ENCODE measurements at places on chromosomes 11 and 22. TPM values are rescaled to one million over a fixed set of nuclear protein-coding genes. Genes with fewer than 3 reads are reported as not detected.

GRCh38 chr11:8760896-8761295, 78.3 kb downstream of the RPL27A start:
- H3K4me1 ChIP-seq = peaks cover 33% of the 10 kb centered on the region
- no peaks in the 10 kb centered on the region for H3K36me3 ChIP-seq
- no peak for DNase-seq
- peak overlapping the region; percentile 78 for H3K27ac ChIP-seq

- H3K27me3 ChIP-seq = no peaks in the 10 kb centered on the region
- H3K4me3 ChIP-seq = no peak overlapping the region
- no peak for DNase-seq
Observed at GRCh38 chr11:66951927-66952337, 6.3 kb downstream of the PC start.

The SLC22A12 gene
- not detected for total RNA-seq

The CABP4 gene
- total RNA-seq = 0.67 TPM

The F2 gene
- not detected for total RNA-seq

GRCh38 chr11:63680834-63681320, 423 bp upstream of the RTN3 start:
- peaks cover 18% of the 10 kb centered on the region for H3K4me1 ChIP-seq
- peak overlapping the region; percentile 96 for H3K4me3 ChIP-seq
- peak overlapping the region; percentile 96 for H3K27ac ChIP-seq
- no peaks in the 10 kb centered on the region for H3K36me3 ChIP-seq

DNA sequence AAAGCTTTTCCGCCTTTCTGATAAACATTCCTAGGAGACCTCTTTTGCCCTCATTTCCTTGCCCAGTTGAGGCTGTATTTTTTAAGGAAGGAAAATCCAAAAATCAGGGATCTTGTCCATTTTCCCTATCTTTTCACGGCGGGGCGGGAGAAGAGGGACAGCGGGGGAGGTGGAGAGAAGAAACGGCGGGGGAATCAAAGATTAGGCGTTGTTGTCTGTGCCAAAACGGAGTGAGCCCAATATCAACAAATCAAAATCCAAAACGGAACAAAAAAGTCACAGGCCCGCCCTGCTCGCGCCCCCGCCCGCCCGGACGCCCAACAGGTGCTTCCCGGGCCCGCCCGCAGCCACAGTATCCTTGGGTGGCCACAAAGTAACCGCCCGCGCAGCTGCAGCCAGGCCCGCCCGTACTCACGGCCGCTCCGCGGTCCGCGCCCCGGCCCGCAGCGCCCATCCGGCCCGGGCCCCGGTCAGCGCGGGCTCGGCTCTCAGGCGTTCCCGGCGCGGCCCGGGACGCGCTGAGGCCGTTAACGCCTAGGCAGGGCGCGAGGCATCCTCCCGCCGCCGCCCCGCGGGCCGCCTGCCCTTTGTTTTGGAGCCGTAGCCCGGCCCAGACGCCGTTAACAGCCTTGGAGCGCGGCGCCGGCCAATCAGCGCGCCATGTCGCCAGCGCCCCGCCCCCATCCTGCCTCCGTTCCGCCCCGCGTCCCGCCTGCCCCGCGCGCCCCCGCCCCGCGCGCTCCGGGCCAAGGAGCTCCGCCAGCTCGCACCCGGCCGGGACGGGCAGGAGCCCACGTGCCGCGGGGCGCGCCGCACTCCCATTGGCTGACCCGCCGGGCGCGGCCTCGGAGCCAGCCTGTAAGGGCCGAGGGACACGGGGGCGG, at the start of gene YPEL1:
YPEL1 (minus strand) TSS at position 595 of the 884 bp plus-strand sequence. CDS start 25,050 bp downstream, outside the sequence.
- peaks cover 8% of the 10 kb centered on the region for H3K4me1 ChIP-seq
- peak; percentile 96 for DNase-seq
- no peaks in the 10 kb centered on the region for H3K27me3 ChIP-seq
- no peaks in the 10 kb centered on the region for H3K36me3 ChIP-seq

- no peak for DNase-seq
- no peaks in the 10 kb centered on the region for H3K36me3 ChIP-seq
- no peaks in the 10 kb centered on the region for H3K27me3 ChIP-seq
Observed at GRCh38 chr22:20316217-20316843, 3.5 kb downstream of the DGCR6L start.

DNA sequence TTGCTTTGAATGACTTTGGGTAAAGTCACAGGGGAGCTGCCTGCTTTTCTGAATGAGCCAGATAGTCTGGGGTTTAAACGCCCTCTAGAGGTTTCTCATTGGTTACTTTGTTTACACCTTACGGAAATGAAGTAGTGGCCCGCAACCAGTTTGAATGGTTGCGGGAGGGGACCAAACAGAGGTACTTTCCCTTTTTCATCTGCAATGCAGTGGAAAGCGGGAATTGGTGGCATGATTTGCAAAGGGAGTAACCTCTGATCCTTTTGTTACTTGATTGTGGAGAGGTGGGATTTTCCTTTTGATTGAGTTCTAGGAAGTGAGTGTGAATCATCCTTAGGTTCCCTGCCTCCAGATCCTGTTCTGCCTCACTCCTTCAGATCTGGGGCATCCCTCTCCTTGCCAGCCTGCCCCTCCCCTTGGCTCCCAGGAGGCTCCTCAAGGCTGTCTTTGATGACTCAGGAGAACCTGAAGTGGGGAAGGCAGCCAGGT, 15.9 kb upstream of the GLYATL1 start:
- no peaks in the 10 kb centered on the region for H3K27me3 ChIP-seq
- no peak overlapping the region for H3K4me3 ChIP-seq
- DNase-seq = no peak
- H3K4me1 ChIP-seq = no peaks in the 10 kb centered on the region
- no peak overlapping the region for H3K27ac ChIP-seq

The RBMXL2 gene
- not detected for total RNA-seq

DNA sequence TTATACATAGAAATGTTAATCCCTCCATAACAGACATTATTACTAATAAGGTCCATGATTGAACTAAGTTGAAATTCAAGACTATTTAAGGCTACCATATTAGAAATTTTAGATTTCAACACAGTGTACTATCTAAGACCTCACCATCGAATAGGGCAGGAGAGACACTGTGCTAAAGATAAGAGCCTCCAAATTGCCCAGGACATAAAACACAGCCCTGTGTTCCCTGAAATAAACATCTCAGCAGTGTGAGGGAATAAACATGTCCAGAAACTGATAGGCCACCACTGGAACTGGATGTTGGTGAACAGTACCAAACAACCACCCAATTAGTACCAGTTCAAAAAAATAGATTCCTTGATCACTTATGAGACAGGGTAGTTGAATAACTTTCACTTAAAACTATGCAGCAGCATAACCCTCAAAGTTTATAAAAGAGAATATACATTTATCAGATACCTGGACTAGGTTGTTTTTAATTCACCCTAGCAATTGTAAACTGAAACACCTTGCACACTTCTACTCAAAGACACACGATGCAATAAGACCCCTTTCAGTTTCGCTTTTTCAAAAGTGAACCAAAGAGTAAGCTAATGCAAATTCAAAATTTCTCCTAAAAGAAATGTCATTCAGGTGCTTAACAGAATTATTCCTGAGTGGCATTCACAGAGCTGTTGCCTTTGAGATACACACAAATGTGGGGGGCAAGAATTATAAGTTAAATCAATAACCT, 34.3 kb downstream of the USP28 start:
- DNase-seq = no peak
- H3K36me3 ChIP-seq = no peaks in the 10 kb centered on the region
- H3K27me3 ChIP-seq = no peaks in the 10 kb centered on the region
- no peaks in the 10 kb centered on the region for H3K4me1 ChIP-seq

The SLN gene
- total RNA-seq = 2.0 TPM

- no peaks in the 10 kb centered on the region for H3K4me1 ChIP-seq
- H3K27ac ChIP-seq = no peak overlapping the region
- peaks cover 2% of the 10 kb centered on the region for H3K36me3 ChIP-seq
- no peak for DNase-seq
- H3K4me3 ChIP-seq = no peak overlapping the region
Observed at GRCh38 chr11:23509023-23509422, 648.7 kb upstream of the CCDC179 start.

The ZBTB16 gene
- total RNA-seq = 302 TPM

GRCh38 chr11:103985041-103985440, 51.4 kb upstream of the DDI1 start:
- no peak for DNase-seq
- no peaks in the 10 kb centered on the region for H3K36me3 ChIP-seq
- H3K27me3 ChIP-seq = no peaks in the 10 kb centered on the region
- no peaks in the 10 kb centered on the region for H3K4me1 ChIP-seq
- no peak overlapping the region for H3K4me3 ChIP-seq

GRCh38 chr11:104060820-104061219, 24.4 kb downstream of the DDI1 start:
- no peaks in the 10 kb centered on the region for H3K36me3 ChIP-seq
- H3K4me3 ChIP-seq = no peak overlapping the region
- no peaks in the 10 kb centered on the region for H3K4me1 ChIP-seq
- H3K27ac ChIP-seq = no peak overlapping the region

The BAD gene
- 61.5 TPM for total RNA-seq

The B4GALNT4 gene
- total RNA-seq = 39.7 TPM

- peaks cover 9% of the 10 kb centered on the region for H3K4me1 ChIP-seq
- H3K4me3 ChIP-seq = peak overlapping the region; percentile 84
- DNase-seq = no peak
- H3K27ac ChIP-seq = peak overlapping the region; percentile 89
Observed at GRCh38 chr22:25448435-25449051, 115.9 kb upstream of the GRK3 start.

DNA sequence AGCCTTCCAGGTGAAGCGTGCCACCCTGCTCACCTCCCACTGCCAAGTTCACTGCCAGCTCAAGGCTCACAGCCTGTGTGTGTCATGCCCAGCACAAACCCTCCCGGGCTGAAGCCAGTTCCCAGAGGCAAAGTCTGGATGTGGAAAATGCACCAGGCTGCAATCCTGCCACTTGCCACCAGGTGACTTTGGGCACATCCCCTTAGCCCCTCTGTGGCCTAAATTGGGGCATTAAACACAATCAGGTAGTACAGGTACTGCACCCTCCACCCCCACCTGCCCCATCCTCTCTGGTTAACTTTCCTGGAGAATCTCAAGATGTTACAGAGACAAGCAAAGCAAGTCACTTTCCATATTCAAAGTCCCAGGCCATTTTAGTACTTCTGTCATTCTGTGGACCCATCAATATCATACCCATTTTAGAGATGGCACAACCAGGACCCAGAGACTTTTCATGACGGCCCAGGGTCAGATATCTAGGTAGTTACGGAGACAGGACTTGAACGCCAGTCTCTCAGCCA, 1.8 kb upstream of the RASD2 start:
- no peaks in the 10 kb centered on the region for H3K36me3 ChIP-seq
- no peak for DNase-seq
- no peak overlapping the region for H3K27ac ChIP-seq
- H3K4me1 ChIP-seq = peaks cover 8% of the 10 kb centered on the region
- H3K4me3 ChIP-seq = no peak overlapping the region

GRCh38 chr22:46471901-46472721, 65.3 kb downstream of the CELSR1 start:
- no peaks in the 10 kb centered on the region for H3K4me1 ChIP-seq
- no peaks in the 10 kb centered on the region for H3K27me3 ChIP-seq
- no peak overlapping the region for H3K27ac ChIP-seq
- H3K36me3 ChIP-seq = no peaks in the 10 kb centered on the region
- no peak for DNase-seq
- H3K4me3 ChIP-seq = no peak overlapping the region

The AMOTL1 gene
- 60.9 TPM for total RNA-seq

The TYR gene
- not detected for total RNA-seq

The GP1BB gene
- total RNA-seq = not detected

The ESAM gene
- total RNA-seq = 30.6 TPM

- no peak overlapping the region for H3K27ac ChIP-seq
- no peaks in the 10 kb centered on the region for H3K27me3 ChIP-seq
Observed at GRCh38 chr11:11449327-11449726, 96.3 kb upstream of the CSNK2A3 start.

The ZNF143 gene
- 43.5 TPM for total RNA-seq

- no peaks in the 10 kb centered on the region for H3K36me3 ChIP-seq
- H3K4me3 ChIP-seq = no peak overlapping the region
- DNase-seq = no peak
- no peaks in the 10 kb centered on the region for H3K27me3 ChIP-seq
- H3K4me1 ChIP-seq = no peaks in the 10 kb centered on the region
- no peak overlapping the region for H3K27ac ChIP-seq
Observed at GRCh38 chr11:110075847-110076208, 17.4 kb upstream of the ZC3H12C start.

The YPEL1 gene
- total RNA-seq = 2.3 TPM

DNA sequence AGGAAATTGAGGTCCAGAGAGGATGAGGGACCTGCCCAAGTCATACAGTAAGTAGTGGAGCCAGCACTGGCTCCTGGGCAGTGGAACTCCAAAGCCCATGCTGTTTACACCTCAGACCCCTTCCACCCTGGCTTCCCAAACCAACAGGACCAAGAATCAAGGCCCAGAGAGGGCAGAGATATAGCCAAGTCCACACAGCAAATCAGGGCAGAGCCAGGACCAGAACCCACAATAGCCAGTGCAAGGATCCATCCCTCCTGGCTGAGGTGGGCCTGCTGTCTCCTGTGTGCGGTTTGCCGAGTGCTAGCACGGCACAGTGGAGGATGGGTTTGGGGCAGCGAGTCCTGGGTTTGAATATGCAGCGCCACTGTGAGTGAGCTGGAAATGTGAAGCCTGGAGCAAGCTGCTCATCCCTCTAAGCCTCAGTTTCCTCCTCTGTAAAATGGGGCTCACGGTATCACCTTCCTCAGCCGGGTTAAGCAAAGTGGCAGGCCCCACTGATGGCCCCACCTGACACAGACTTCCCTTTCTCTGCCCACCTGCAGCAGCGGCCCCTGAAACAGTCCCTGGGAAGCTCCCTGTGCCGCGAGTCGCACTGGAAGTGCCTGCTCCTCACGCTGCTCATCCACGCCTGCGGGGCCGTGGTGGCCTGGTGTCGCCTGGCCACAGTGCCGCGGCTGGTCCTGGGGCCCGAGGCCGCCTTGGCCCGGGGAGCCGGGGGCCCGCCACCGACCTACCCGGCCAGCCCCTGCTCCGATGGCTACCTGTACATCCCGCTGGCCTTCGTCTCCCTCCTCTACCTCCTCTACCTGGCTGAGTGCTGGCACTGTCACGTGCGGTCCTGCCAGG, 2.3 kb downstream of the TMEM151A start:
- H3K27ac ChIP-seq = no peak overlapping the region
- no peak overlapping the region for H3K4me3 ChIP-seq
- DNase-seq = no peak

DNA sequence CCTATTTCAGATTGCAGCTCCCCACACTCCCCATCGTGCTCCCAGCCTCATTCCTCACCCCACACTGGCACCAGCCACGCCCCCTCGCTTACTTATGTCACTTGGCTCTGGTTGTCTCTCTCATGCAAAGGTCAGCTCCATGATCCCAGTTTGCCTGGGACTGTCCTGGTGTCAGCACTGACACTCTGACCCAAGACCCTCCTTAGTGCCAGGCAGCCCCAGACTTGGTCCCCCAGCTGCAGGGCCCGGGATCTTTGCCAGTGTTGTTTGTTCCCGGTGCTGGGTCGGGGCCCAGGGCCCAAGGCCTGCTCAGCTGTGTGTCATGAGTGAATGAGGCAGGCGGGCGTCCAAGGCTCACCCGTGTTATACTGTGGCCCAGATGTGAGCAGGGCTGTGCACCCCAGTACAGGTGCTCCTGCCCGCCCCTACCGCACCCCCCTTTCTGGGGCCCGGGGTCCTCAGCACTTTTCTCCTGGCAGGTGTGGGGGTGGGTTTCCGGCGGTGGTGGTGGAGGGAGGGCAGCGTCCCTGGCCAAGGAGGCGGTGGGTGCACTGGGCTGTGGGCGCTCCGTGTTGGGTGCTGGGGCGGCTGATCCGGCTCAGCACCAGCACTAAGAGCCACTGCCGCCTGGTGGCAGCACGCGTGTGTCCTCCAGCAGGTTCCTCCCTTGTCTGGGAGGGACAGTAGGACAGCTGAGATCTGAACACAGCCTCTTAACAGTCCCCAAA, 19.5 kb downstream of the IL17REL start:
- H3K27me3 ChIP-seq = no peaks in the 10 kb centered on the region
- peak; percentile 31 for DNase-seq
- no peak overlapping the region for H3K27ac ChIP-seq
- no peak overlapping the region for H3K4me3 ChIP-seq
- H3K4me1 ChIP-seq = no peaks in the 10 kb centered on the region

The SMTNL1 gene
- not detected for total RNA-seq
